T-helper 2 cell treated with Interferon-gamma antibody and Interleukin-4, amounts not matched to agents 5 μg/mL and 100 μg/mL, for 36 hours (primary cell): ENCODE measurements at places on chromosomes 1 and 21.

- no peak for DNase-seq
These were observed 27.6 kb downstream of the TTF2 start for GRCh38 chr1:117087686-117088085.

GRCh38 chr1:237737448-237737847 lies 153.3 kb downstream of the ZP4 start:
- no peak for DNase-seq

- DNase-seq = no peak
These were observed 1.9 kb downstream of the RNF187 start for GRCh38 chr1:228488818-228489674.

- no peak for DNase-seq
These were observed 33.3 kb upstream of the KIF26B start for GRCh38 chr1:245121523-245121922.

- DNase-seq = no peak
These were observed 36.1 kb upstream of the ST6GALNAC3 start for GRCh38 chr1:76038287-76039004.

DNA sequence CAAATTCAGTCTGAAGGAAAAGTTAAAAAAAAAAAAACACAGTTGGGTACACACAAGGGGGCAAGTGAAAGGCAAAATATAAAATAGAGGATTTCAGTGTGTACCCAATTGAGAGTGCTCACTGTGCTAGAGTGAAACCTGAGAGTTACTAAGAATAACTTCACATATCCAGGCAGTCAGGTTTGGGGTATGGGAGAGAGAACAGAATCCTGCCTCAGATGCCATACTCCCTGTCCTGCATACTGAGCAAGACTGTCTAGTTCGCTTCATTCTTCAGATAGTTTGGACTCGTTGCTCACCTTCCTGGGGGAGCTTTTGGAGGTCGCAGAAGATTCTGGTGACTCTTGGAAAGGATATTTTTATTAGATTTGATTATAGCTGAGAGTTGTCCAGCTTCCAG lies 20.4 kb downstream of the CEP85 start:
- no peak for DNase-seq

DNA sequence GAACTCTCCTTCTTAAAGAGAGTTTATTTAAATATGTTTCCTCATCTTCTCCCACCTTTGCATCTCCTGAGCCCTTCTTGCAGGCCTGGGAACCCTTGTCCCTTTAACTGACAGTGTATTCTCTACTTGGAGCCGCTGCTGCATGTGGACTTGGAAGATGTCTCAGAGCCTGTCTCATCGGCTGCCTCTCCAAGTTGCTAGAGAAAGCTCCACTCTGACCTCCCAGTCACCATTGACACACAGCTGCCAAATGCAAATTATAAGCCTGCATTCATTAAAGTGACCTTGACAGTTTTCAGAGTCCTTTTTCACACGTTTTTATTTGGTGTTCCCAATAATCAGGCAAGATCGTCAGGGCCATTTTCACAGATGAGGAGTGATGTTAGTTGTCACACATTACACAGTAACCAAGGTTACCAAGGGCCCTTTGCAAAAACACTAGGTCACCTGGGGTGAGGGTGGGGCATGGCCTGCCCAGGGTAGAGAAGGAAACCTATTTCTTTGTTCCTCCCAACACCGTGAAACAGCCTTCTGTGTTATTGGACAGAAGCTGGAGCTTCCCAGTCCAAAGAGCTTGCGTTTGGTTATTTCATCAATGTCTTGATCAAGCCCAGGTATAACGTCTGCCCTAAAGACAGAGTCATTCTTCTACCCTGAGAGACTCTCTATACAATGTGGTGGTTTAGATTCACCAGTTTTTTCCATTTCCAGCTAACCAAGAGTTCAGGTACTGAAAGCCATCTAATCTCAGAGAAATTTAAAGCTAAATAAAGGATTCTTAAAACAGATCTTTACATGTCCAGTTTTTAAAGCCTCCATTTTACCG lies 164.1 kb downstream of the GALNT2 start:
- DNase-seq = no peak

DNA sequence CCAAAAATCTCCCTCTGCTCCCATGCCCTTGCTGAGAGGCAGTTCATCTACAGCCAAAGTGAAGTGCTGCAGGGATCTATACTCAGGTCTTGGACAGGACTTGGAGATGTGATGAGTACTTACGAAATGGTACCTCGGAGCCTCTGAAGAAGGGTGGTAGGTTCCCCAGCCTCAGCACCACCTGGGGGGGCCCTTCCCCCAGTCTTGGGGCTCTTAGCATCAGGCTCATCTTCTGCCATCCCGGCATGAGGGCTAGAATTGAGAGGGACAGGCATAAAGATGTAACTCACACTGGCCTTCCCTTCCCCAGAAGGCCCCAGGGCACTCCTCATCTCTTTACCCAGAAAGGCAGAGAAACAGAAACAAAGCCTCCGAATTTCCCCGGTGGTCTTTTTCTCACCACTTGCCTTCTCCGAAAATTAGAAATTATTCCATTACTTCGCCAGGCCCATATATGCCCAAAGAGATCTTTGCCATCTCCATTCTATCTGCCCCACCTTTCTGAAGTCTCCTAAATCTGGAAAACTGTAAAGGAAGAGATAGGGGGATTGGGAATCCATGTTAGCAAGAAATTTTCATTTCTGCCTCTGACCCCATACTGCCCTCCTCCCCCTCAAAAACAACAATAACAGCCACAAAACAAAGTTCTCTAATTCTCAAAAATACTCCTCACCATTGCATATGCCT lies 827 bp downstream of the RFX5 start:
- no peak for DNase-seq

- no peak for DNase-seq
These were observed 28.8 kb downstream of the ZP4 start for GRCh38 chr1:237861944-237862343.

- no peak for DNase-seq
These were observed 67.2 kb downstream of the NAV1 start for GRCh38 chr1:201606096-201606495.

GRCh38 chr1:25875154-25875855 lies at the start of gene PAQR7:
TSS of gene PAQR7 (minus strand) at chr1:25875708. CDS start at chr1:25863839, 11,869 bp downstream.
- DNase-seq = peak; percentile 76

DNA sequence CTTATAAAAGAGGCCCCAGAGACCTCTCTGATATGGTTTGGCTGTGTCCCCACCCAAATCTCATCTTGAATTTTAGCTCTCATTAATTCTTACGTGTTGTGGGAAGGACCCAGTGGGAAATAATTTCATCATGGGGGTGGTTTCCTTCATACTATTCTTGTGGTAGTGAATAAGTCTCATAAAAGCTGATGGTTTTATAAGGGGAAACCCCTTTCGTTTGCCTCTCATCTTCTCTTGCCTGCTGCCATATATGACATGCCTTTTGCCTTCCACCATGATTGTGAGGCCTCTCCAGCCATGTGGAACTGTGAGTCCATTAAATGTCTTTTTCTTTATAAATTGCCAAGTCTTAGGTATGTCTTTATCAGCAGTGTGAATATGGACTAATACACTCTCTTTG lies 22.5 kb upstream of the NEK7 start:
- no peak for DNase-seq

GRCh38 chr1:173009597-173009996 lies 41.1 kb downstream of the TNFSF18 start:
- DNase-seq = no peak

DNA sequence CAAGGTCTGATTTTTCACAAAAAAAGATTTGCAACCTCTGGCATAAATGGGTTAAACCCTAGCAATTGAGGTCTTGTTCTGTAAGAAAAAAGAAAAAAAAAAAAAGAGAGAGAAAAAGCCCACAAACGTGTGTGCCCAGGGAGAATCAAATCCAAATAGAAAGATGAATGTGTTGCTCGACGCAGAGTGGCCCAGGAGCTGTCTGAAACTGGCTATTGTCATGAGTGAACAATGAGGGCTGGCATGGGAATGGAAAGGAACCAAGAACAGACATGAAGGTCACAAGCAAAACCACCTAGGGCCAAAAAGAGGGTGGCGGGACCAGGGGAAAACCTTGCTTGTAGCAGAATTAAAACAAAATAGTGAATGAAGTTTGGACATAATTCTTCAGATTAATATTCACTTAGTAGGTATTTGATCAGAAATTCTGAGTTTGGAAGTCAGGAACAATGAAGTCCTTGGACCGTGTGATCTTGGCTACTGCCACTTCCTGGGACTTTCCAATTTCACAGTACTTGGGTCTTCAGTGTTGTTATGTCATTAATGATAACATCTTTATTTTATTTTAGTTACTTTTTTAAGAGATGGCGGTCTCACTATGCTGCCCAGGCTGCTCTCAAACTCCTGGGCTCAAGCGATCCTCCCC lies 3.1 kb downstream of the ENO1 start:
- DNase-seq = no peak

DNA sequence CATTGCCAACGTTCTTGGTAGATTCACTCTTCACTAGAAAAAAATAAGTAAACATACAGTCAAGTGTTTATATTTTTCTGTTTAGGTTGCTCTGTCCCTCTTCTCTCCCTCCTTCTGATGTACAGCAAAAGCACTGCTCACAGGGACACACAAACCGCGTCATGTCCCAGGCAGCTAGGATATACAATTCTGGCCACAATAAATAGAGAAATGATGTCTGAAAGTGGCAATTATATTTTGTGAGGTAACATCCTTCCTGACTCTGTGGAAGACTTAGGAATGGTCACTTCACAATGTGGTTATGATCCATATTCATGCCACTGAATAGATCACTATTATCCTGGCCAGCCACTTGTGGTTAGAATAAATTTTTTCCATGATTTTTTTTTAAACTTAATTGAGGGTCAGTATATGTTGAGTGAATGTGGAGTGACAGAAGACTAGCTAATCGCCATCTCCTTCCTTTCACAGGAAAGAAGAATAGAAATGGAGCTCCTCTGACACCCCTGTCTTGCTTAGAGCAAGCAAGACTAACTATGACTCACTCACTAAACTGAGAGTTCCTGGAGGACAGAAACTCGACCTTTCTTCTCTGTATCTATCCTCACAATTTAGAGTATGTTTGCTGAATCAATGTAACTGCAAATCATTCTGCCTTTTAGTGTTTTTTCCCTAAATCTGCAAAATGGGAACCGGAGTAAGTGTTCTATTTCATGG lies 54.0 kb downstream of the ZNHIT6 start:
- no peak for DNase-seq

- DNase-seq = peak; percentile 30
These were observed 894 bp downstream of the EPB41 start for GRCh38 chr1:28915031-28915895.

- no peak for DNase-seq
These were observed 127.5 kb downstream of the UCK2 start for GRCh38 chr1:165954940-165955339.

DNA sequence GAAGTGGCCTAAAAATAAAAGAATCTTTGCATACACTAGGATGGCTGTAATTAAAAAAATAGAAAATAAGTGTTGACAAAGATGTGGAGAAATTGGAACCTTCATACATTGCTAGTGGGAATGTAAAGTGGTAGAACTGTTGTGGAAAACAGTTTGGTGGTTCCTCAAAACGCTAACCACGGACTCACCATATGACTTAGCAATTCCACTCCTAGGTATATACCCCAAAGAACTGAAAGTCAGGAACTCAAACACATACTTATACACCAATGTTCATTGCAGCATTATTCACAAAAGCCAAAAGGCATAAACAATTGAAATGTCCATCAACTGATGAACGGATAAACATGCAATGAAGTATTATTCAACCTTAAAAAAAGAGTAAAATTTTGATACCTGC lies 10.8 kb upstream of the HMGCL start:
- no peak for DNase-seq

DNA sequence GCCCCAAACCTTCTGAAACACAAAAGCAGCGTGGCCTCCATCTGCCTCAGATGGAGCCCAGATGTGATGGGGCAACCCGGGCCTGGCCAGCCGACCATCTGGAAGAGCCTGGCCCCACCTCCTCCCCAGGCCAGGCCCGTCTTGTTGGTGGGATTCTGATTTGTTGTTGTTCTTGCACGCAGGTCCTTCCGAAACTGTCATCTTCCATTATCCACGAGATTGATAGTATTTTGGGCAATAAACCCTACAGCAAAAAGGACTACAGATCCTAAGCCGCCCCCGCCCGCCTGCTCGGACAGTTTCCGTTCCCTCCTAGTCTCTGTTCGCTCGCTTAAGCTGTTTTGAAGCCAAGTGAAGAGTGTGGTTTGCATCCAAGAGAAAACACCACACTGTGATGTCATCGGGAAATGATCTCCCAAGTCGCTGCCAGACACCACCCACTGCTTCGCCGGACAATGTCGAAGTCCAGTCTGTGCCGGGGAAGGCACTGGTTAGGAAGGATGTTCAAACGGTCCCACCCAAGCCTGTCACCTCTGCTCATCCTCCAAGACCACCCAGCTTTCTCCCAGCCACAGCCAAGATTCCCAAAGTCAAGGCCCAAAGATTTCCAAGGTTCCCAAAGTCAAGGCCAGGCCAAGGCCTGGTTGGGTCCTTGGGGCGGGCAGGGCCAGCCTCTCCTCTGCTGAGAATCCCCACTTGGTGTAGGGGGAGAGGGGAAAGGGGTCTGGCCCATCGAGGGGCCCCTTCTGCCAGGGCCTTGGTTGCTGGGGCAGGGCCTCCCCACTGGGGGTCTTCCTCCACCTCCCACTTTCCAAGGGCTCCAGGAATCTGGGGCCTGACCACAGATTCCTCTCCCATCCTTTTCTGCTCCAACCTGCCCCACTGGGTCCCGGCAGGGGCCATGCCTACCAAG lies 52.9 kb downstream of the KCNAB2 start:
- DNase-seq = no peak

GRCh38 chr1:3066826-3067225 lies 2.2 kb upstream of the PRDM16 start:
- DNase-seq = no peak

GRCh38 chr1:244012202-244012601 lies 38.9 kb upstream of the ZBTB18 start:
- DNase-seq = no peak

- DNase-seq = no peak
These were observed 236.3 kb downstream of the SIPA1L2 start for GRCh38 chr1:232393444-232394146.

GRCh38 chr1:39450956-39451606 lies 40.4 kb upstream of the BMP8A start:
- DNase-seq = no peak

DNA sequence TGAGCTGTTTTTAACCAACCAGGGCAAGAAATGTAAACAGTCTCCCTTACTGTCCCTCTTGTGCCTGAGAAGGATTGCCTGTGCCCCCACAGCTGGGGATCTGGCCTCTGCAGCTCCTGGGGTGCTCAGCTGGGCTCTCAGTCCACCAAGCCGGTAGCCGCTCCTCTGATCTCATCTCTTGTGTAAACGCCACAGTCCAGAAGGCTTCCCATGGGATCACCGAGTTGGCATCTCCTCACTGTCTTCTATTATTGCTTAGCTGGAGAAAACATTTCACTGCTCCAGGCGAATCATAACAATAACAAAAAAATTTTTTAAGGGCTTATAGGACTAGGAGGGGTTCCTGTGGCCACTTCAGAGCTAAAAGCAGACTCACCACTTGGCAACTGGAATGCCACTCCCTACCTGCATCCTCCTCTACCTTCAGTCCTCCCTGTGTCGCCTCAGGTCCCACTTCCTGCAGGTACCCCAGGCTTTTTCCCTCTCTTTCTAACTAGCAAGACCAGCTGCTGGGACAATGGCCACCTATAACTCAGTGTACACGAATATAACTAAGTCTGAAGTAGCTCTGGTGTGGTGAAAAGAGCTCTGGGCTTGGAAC lies 75.8 kb downstream of the ATP1A1 start:
- no peak for DNase-seq
